ENCODE measurements at places on chromosomes 4 and X.
A peak's percentile ranks its signal among the peaks of the same experiment; 100 is the strongest.

GRCh38 chr4:62474802-62475201 lies 1274.7 kb downstream of the ADGRL3 start:
- DNase-seq, result no peak

DNA sequence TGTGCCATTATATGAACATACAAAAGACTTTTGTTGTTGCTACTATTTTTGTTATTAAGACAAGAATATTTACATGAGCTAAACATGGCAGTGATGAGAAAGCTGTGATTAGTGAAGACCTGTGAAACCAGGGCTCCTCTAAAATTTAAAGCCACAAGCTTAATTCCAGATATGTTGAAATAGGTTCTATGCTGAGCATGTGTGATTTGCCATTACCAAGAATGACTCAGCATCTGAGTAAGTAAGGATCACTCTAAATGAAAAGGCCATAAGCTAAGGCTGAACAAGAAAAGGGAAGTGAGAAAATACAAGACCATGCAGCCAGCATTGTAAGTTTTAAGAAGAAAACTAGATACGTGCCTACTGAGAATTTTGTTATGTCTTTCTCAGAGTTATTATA lies 75.9 kb upstream of the CAMK2D start:
- peak; percentile 29 for DNase-seq

DNA sequence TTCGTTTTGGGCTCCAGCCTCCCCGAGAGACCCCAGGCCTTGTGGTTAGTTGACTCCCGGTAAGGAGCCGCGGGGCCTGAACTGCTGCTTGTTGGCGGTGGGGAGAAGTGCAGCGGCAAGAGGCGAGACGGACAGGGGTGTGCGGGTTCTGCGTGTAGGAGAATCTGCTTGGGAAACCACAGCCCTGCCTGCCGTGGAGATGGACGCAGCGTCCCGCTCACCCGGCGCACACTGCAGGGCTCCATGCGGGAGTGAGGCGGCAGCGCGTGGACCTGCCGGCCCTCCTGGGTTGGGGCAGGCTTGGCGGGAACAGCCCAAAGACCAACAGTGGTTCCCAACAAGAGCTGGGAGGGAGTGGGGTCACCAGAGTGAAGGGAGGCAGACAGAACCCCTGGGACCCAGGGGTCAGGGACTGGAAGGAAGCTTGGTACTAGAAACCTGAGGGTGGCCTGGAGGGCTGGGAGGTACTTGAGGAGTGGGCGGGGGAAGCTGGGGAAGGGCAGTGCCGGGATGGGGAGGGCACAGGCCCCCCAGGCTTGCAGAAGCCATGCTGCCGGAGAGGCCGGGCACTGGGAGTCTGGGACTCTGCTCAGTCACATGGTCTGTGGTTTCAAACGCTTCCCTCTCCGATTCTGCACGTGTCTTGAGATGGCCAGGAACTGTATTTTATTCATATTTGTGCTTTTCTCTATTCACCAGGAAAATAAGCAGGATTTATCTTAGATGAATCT lies 70.8 kb downstream of the RGS12 start:
- DNase-seq, result no peak

DNA sequence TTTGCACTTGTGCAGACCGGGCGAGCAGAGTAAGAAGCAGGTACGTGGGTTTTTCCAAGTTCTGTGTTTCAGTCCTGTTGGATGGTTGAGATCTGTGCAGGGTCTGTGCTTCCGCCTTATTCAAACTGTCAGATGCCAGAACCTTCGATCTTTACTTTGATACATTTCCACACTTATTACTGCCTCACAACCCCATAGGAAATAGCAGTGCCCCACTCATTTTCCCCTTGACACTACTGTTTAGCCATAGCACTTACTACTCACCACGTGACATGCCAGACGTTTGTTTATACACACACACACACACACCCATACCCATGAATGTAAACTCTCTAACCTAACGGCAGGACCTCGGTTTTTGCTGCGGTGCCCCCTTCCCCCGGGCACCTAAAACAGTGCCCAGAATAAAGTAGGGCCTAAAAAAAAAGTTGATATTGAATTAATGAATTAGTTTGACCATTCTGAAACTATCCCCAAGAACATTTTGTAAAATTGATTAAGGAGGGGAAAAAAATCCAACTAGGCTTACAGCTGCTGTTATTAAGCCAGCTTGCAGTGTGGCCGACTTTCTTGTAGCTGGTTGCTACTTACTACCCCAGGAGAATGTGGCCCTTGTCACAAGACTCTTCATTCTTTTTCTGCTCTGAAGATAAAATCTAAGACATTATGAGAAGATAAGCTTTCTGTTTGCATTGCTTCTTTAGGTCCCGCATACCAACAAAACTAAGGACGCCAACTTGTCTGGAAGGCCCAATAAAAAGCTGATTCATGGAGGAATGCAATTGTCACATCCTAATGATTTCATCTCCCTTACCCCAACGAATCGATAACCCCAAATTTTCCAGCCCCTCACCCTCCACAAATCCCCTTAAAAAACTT lies 704 bp upstream of the SEPSECS start:
- no peak for DNase-seq

DNA sequence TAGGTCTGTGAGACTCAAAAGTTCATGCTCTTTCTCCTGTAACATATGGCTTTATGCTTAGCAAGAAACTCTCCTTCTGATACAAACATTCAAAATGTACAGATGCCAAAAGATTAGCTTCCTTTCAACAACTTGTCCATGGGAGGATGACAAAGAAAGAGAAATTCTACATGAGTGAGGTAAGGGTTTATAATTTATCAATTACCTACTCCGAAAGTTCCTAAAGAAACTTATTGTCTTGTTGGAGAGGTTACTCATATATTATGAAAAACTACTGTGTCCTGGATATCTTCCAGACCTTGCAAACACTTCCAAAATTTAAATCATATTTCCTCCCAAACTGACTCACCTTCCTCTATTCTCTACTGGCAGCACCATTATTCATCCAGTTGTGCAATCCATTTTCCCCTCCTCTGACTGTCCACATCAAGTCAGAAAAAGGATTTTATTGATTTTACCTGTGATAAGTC lies 65.1 kb downstream of the ENPEP start:
- no peak for DNase-seq

DNA sequence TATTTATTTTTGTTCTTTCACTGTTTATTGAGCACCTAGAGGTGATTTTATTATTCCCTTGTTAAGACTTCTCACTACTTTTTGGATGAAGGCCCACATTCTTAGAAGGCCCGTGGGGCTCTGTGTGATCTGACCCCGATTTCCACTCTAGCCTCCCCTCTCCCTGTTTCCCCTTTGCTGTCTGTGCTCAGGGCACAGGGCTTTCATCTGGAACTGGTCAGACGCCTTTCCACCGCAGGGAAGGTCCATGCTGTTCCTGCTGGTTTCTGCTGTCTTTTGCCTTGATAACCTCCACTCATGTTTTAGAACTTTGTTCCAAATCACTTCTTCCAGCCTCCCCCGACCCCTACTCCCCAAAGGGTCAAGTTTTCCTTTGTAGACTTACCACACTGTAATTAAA lies 31.3 kb upstream of the ANAPC4 start:
- DNase-seq, result no peak

DNA sequence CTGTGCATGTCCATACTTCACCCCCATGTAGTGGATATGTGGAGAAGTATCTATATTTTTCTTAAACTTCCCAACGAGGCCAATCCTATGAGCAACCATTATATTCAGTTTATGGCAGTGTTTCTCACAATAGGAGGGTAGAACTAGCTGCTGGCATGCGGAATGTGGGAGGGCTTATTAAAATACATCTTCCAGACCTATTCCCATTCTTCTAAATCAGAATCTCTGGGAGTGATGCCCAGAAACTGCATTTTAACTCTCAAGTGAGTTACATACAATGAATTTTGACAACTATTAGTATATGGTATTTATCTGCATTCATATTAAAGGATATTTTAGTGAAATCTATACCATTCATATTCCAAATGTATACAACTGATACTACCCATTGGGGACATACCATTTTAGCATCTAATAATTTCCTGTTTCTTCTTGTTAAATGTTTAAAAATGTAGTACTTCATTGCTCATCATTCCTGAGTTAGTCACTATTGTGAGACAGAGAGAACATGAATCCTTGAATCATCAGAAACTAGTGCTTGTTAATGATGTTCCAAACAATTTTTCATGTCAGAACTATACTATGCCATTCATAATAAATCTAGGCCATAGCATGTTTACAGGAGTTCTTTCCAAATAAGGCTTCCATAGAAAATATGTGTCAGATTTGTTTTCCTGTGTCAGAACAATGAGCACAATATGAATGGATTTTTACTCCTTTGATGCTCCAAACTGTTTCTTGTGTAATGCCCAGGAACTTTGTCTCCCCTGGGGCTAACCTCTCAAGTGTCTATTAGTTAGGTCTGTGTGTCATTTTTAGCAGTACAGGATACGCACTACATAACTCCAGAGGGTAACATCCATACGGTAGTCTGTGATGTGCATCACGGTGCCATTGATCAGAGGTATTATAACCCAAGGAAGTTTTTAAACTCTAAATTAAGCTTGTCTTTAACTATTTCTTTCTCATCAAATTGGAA lies 198.8 kb upstream of the BMP3 start:
- DNase-seq, result no peak

DNA sequence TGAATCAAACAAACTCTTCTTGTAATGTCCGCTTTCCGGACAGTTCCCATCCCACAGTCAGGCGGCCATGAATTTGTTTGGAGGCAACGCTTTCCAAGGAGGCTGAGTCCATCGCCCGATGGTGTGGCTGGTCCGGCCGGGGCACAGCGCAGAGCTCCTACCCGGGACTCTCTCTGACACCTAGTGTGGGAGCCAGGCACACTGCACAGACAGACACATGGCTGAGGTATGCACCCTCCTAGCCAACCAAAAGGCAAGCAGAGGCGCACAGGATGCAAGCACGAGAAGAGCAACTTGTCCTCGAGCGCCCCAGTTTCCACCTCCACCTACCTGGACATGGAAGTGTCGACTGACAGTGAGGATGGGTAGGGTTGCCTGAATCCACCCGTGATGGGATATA lies 87.5 kb downstream of the LEF1 start:
- DNase-seq, result no peak

GRCh38 chr4:139799615-139800014 lies 134.0 kb downstream of the MGST2 start:
- DNase-seq, result no peak

DNA sequence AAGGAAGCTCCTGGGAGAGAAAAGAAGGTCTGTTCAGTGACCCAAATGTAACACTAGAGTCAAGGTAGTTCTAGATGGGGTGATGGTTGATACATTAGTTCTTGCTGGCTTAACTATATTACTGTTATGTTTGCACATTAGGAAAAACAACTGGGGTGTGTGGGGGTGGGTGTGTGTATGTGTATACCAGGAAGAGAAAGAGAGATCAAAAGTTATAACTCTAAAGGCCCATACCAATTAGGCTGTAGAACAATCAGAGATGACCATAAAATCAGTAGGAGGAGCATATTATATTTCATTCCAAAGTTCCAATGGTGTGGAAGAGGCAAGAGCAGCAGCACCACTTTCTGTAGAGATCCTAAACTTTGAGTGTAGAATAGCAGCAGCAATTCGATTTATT lies 134.7 kb upstream of the FMR1 start:
- DNase-seq, result no peak

DNA sequence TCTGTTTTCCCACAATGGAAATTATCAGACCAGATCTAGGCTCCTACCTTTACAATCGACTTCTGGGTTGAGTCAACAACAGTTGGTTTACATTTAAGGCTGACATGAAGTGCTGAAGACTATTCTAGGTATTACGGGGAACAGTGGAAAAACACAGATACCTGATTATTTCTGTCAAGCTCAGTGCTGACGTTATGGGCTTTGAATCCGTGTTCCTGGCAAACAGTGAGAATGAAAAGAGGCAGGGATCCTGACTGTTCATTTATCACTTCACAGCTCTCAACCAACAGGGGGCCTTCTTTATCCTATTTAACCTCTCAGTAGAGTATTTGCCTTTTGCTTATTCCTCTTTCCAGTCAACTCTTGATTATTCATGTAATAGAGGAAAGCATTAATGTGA lies 43.1 kb downstream of the TMEM164 start:
- DNase-seq, result no peak

DNA sequence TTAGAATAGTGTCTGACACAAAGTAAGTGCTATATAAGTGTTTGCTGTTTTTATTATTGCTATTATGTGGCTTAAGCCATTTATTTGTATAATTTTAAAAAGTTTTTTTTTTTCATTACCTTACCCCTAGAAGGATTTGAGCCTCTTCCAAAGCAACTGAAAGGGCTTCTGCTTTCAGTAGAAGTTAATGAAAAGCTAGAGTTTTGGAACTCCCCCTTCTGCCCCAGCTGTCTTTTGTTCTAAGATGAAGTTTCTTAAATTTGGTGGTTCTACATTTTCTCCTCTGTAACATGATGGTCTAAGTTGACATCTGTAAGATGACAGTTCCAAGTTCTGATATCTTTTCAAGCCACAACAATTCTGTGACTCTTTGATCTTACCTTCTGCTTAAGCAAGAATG lies 30.3 kb downstream of the FHIP1A start:
- DNase-seq, result no peak

- DNase-seq, result no peak
Measured at GRCh38 chr4:185865901-185866328, 53.9 kb upstream of the SORBS2 start.

GRCh38 chr4:31692399-31692940 lies 972.3 kb downstream of the PCDH7 start:
- DNase-seq, result no peak

GRCh38 chrX:119492463-119492862 lies 24.2 kb downstream of the SLC25A5 start:
- no peak for DNase-seq

- DNase-seq, result no peak
Measured at GRCh38 chrX:151633157-151633556, 62.1 kb upstream of the PRRG3 start.

GRCh38 chrX:10021461-10022272 lies 54.5 kb downstream of the CLDN34 start:
- DNase-seq, result no peak

DNA sequence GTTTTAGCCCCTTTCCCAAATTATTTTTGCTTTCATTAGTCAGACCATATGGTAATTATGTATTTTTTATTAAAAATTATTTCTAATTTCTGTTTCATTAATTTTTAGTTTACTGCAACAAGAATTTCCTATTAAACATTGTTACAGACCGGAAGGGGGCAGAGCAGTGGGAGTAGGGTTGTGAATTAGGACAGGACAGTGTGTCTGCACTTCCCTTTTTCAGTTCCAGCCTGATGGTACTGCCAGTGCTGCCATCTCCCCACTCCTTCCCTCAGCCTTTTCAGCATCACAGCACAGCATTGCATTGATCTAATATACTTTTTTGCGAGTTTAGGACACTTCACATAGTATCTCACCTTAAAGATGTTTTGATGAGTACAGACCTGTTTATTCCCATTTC lies 76.5 kb downstream of the STIM2 start:
- no peak for DNase-seq

- DNase-seq, result no peak
Measured at GRCh38 chr4:150952167-150952845, 62.8 kb downstream of the LRBA start.

DNA sequence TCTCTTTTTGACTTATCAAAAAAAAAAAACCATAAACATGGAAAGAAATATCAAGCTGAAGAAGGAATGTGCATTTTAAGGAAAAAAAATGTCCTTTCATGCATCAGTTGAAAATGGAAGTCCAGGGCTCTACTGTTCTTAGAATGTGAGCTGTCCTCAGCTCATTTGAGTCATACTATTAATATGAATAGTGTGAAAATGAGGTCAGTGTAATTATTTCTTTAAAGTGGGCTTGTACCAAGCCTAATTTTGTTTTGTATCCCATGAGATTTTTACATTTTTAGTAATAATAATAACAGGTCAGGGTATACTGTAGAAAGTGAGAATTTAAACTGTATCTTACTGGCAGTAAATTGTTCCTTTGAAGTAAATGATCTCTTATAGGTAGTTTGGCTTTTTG lies 148.5 kb downstream of the NAA11 start:
- DNase-seq, result no peak

Measured in NCI-H2227 treated with DMSO at 0.1 percent for 48 hours (cell line).